ENCODE measurements at places on chromosomes 6 and 20. TPM values are rescaled to one million over a fixed set of nuclear protein-coding genes. Genes with fewer than 3 reads are reported as not detected.

PAK5 gene
- polyA plus RNA-seq: not detected

HAO1 gene
- polyA plus RNA-seq: not detected

HLA-DQB1 gene
- polyA plus RNA-seq: not detected

YIPF3 gene
- 470 TPM for polyA plus RNA-seq

CDSN gene
- 0.03 TPM for polyA plus RNA-seq

DNA sequence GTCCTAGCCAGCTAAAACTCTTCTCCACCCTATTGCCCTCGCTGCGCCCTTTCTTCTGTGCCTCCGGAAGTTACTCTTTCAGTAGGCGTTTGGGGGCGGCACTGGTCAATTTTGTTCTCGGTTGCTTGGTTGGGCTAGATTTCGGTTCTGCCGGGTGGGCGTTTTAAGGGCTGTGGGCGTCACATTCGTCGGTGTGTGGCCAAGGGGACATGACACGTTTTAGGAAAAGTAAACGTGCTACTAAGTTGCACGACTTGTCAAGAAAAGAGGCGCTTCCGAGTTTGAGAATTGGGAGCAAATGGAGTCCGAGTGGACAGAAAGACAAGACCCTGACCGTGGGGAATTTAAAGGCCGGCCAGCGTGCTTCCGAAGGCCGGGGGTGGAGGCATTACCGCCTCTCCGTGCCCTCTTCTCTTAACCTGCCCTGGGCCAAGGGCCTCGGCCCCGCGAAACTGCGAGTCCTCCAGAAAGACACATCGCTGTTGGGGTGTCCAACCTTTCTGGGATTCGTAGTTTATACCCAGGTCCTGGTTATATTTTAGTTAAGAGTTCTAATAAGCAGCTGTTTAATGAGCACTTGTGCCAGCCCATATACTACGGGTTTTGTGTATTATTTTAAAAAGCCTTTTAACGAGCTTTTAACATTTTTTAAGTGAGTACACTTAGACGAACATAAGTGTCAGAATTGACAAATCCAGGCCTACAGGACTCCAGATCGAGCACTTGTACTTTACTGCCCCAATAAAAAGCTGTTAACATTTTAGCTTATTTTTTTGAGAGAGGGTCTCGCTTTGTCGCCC, 664 bp upstream of the BAG6 start:
- DNase-seq: no peak

GRCh38 chr6:70280400-70280853, 22.5 kb downstream of the COL9A1 start:
- DNase-seq: no peak

DNA sequence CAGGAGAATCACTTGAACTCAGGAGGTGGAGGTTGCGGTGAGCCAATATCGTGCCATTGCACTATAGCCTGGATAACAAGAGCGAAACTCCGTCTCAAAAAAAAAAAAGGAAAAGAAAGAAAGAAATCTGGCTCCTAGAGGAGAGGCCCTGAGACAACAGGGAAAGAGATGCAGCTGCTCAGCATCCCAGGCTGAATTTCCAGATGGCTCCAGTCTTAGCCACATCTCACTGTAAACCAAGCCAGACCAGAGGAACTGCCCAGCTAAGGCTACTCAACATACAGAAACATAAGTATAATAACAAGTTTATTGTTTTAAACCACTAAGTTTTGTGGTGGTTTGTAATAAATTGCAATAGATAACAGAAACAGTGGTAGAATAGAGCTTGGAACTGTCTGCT, 38.5 kb upstream of the TASP1 start:
- no peak for DNase-seq

GRCh38 chr20:22320245-22320915, 264.0 kb downstream of the FOXA2 start:
- DNase-seq: no peak

DNA sequence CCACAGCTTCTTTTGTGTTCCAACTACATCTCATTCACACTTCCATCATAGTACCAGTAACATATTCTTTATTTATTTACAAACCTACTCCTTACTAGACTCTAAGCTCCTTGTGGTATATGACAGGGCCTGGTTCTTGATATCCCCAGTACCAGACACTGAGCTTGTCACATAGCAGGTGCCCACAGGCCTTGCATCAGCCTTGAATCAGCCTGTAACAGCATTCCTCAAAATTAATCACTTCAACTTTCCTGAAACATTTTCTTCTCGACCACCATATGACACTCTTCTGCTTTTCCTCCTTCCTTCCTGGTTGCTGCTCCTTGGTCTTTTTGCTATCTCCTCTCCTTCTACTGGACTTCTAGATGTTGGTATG, 24.7 kb upstream of the SRPK1 start:
- no peak for DNase-seq

DNA sequence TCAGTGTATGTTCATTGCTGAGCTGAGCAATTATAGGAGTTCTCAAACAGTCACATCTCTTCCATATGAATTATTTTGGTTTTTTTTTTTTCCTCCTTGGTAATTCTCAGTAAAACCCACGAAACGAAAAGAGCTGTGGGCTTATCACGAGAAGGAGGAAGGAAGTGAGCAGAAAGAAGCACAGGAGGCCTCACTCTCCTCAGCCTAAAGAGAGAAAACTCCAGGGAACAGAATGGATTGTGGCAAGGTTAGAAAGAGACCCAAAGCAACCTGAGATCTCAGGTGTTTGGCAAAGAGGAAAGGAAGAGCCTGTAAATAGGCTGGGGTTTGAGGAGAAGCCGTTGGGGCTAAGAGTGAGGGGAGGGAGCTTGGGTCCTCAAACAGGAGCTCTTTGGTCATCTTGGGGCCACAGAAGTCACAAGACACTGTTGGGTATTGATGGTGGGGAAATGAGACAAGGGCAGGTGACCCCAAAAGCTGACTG, 67.8 kb upstream of the CITED2 start:
- no peak for DNase-seq

GRCh38 chr20:33791959-33792597, 19.1 kb upstream of the CHMP4B start:
- DNase-seq: peak; percentile 61

All from endothelial cell of umbilical vein (primary cell).